Activated CD4-positive, CD25-positive, alpha-beta regulatory T cell treated with anti-CD3 and anti-CD28 coated beads, Interleukin-2, amount 50 U/mL, for 24 hours (primary cell): ENCODE measurements at places on chromosomes 4 and X.

DNA sequence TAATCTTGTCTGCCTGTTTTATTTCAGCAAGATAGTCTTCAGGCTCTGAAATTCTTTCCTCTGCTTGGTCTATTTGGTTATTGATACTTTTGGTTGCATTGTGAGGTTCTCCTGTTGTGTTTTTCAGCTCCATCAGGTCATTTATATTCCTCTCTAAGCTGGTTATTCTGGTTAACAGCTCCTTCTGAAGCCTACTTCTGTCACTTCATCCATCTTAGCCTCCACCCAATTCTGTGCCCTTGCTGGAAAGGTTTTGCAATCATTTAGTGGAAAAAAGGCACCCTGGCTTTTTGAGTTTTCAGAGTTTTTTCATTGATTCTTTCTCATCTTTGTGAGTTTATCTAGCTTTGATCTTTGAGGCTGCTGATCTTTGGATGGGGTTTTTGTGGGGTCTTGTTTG, 647.7 kb downstream of the SPRY1 start:
- ATAC-seq: no peak

GRCh38 chrX:53440621-53441517, 6.7 kb upstream of the HSD17B10 start:
- no peak for ATAC-seq

- ATAC-seq: no peak
Observed at GRCh38 chr4:147396105-147396504, 84.8 kb upstream of the EDNRA start.

DNA sequence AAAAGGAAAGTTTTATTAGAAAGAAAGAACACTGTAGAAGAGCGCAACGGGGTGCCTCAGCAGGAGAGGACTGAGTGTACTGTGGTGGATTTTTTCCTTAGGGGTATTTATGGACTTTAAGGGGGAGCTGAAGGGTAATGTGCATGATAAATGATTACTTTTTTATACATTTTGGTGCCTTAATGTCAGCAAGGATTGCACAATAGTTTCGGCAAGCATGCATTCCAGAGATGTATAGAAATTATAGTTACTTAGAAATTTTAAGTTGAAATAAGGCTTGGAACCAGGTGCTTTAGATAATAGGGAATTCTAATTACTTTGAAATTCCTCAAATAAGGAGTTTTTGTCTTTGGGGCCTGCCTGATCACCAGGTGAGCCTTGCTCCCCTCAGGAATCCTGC, 30.5 kb upstream of the SERPINA7 start:
- ATAC-seq: no peak

- no peak for ATAC-seq
Observed at GRCh38 chr4:3340038-3340699, 47.3 kb downstream of the RGS12 start.

- no peak for ATAC-seq
Observed at GRCh38 chr4:17535242-17535641, 20.3 kb downstream of the CLRN2 start.

DNA sequence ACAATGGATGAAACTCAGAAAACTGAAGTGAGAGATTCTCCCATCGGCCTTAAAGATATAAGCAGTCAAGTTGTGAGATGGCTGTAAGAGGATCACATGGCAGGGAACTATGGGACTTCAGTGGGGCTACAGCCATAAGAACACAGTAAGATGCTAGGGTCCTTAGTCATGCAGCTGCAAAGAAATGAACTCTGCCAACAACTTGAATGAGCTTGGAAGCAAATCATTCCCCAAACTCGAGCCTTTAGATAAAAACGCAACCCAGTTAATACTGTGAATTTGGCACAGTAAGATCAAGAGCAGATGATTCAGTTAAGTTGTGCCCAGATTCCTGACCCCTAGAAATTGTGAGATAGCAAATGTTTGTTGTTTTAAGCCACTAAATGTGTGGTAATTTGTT, 117.3 kb downstream of the FAM13A start:
- ATAC-seq: no peak

DNA sequence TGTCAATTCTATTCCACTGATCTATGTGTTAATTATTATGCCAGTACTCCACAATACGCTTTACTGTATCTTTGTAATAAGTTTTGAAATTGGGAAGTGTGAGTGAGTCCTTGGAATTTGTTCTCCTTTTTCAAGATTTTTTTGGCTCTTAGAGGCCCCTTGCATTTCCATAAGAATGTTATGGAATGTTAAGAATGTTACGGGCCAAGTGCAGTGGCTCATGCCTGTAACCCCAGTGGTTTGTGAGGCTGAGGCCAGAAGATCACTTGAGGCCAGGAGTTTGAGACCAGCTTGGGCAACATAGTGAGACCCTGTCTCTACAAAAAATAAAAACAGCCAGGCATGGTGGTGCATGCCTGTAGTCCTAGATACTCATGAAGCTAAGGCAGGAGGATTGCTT, 167.6 kb upstream of the CXorf66 start:
- no peak for ATAC-seq

GRCh38 chrX:140503714-140504351, 1.0 kb downstream of the SOX3 start:
- ATAC-seq: no peak

DNA sequence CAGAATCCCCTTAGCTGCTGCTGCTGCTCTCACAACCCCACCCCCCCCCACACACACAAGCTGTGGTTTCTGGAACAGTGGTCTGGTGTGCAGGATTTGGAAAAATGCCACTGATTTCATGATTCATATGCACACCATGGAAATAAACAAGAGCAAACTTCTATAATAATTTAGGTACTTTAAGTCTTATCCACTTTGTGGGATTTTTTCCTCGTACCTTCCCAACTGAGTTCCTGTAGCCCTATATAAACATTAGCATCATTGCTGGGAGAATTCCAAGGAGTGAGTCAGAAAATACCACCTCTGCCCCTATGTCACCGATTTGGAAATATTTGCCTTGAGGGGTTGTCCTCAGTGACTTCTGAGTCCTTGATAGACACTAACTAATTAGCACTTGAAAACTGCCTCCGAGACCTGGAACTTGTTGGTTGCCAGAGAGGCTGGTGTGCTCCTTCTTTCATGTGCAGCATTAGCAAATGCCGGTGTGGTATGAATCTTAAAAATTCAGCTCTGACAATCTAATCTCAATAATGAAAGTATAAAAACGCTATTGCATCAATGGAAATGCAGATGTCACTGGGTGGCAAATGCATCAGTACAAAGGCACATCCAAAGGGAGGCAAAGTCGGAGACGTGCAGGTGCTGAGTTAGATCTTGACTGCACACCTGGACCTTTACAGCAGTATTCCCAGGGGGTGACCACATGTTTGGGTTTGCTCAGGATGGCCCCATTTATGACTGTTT, 61.8 kb downstream of the CPE start:
- no peak for ATAC-seq

- no peak for ATAC-seq
Observed at GRCh38 chr4:136931781-136932180, 600.5 kb downstream of the PCDH18 start.

GRCh38 chrX:64976673-64977040, 407 bp upstream of the ZC4H2 start:
- ATAC-seq: no peak

- ATAC-seq: no peak
Observed at GRCh38 chrX:109886122-109886761, 116.7 kb upstream of the TMEM164 start.

GRCh38 chrX:108126661-108127060, 35.1 kb downstream of the ATG4A start:
- ATAC-seq: no peak

- no peak for ATAC-seq
Observed at GRCh38 chrX:13235930-13236329, 83.9 kb downstream of the ATXN3L start.

- no peak for ATAC-seq
Observed at GRCh38 chrX:106696502-106696901, 30.0 kb upstream of the RNF128 start.

- no peak for ATAC-seq
Observed at GRCh38 chrX:124190440-124190839, 142.0 kb upstream of the TEX13D start.

GRCh38 chrX:74450803-74451449, 29.6 kb downstream of the SLC16A2 start:
- ATAC-seq: peak; percentile 48

DNA sequence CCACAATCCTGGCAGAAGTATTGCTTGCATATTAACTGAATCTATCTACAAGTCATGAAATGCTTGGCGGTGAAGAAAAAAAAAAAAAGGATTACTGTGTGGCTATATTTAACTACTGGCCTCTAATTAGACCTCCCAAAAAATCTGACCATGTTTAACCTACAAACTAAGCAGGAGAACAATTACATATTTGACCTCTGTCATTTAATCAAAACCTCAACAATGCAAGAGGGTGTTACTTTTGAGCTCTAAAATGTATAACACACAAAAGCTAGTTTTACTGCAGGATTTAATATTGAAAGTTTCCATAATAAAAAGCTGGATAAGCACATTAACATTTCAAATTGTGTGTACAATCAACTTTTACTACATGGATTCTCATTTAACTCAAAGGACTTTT, 1.5 kb downstream of the ITM2A start:
- ATAC-seq: no peak

GRCh38 chrX:134741746-134742145, 83.5 kb upstream of the PLAC1 start:
- ATAC-seq: no peak

DNA sequence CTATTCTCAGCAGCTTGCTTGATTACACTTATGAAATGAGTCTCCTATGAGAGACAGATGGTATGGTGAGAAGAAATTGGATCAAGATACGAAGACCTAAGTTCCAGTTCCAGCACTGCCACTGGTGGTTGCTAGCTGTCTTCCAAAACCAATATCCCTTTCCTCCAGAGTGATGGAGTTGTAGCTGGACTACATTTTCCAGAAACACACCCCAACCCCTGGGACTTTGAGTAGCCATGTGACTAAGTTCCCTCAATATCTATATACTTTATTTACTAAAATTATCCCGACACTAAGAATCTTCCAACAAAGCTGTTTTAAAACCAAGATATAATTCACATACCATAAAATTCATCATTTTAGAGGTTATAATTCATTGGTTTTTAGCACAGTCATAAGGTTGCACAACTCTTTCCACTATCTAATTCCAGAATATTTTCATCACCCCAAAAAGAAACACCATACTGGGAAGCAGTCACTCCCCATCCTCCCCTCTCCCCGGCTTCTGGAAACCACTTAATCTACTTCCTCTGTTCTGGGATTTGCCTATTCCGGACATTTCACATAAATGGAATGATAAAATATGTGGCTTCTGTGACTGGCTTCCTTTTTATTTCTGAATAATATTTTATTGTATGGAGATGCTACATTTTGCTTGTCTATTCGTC, 118.0 kb downstream of the MANBA start:
- ATAC-seq: no peak

- no peak for ATAC-seq
Observed at GRCh38 chr4:188417181-188417580, 277.9 kb downstream of the TRIML1 start.

GRCh38 chrX:139832718-139833309, 100.0 kb downstream of the ATP11C start:
- ATAC-seq: no peak

- no peak for ATAC-seq
Observed at GRCh38 chr4:186335793-186336192, 69.8 kb downstream of the F11 start.

- ATAC-seq: no peak
Observed at GRCh38 chr4:29326816-29327215, 1393.4 kb upstream of the PCDH7 start.

DNA sequence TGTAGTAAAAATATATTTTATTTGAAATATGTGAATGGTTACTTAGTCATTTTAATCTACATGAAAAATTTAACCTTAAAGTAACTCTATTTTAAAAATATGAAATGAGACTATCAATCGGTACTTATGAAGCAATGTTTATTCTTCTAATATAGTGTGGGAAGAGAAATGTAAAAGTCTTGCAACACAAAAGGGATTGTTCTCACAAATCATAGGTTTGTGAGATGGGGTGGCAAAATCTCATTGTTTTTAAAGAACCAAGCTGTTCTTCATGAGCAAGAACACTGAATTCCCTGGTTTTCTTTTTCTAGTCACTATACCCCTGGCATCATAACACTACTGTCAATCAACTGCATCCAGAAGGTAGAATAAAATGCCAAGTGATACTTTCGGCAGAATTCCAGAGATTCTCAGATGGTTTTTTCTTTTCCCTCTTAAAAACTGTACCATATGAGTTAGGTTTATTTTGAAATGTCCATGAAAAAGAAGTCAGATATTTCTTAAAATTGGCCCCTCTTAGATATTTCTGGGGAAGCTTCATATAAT, 52.2 kb downstream of the SNCA start:
- ATAC-seq: no peak

- peak; percentile 82 for ATAC-seq
Observed at GRCh38 chr4:170026253-170027021, at the start of gene MFAP3L. MFAP3L (minus strand) TSS chr4:170026395; CDS start chr4:170005877, 20,518 bp downstream.

DNA sequence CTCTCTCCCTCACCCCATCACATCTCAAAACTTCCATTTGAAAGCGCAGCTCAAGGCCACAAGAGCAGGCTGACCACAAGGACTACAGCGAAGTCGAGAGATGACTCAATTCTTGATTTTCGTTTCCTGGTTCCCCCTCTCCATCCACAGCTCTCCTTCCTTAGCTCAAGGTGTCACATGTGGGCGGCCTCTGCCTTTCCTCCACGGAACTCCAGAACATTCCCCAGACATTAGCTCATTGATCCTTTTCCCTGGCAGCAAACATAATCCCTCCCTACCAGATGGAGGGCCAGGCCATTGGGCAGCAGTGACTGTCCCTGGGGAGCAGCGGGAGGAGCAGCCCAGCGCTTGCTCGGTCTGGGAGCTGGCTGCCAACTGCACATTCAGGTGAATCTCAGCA, 56.3 kb downstream of the CCDC149 start:
- ATAC-seq: no peak

DNA sequence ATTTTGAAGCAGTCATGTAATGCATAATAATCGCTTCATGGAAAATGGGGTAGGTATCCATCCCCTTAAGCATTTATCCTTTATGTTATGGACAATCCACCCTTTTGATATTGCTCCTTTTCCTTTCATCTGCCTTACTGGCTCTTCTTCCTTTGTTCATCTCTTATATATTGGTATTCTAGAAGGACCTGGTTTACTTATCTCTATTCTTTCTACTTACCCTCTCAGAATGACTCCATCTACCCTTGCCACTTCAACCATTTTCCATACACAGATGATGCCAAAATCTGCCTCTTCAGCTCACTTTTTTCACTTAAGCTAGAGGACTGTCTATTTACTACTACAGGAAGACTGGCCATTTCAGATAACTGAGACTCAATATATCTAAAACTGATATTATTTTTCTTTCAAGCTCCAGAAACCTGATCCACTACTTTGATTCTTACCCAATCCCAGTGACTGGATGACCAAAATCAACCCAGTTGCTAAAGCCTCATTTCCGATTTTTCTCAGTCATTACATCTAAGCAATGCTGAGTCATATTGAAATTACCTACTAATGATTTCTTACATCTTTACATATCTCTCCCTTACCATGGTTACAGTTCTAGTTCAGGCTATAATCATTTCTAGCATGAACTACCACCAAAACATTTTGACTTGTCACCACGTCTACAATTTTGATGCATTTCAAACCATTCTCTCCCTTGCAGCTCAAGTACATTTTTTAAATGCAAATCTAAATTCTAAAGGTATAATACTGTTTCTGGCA, 93.7 kb downstream of the FAAH2 start:
- peak; percentile 61 for ATAC-seq
